ENCODE measurements at places on chromosomes 4 and X. TPM values are rescaled to one million over a fixed set of nuclear protein-coding genes. Genes with fewer than 3 reads are reported as not detected.
A peak's percentile ranks its signal among the peaks of the same experiment; 100 is the strongest.

DNA sequence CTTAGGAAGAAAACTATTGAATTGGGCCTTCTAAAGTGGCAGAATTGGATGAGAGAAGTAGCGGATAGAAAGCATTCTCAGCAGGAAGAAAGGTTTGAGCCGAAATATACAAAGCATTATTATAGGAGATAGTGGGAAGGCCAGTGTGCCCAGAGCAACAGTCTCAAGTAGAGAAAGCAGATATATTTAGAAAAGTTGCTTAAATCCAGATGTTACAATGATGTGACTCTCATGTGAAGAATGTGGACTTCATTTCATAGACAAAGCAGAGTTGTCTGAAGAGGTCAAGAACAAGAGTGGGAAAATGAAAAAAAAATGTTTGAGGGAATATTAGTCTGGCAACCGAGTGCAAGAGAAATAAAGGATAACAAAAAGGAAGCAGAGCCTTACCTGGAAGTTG is 66.9 kb downstream of the SYNPO2 start:
- H3K36me3 ChIP-seq = peaks cover 9% of the 10 kb centered on the region
- no peak overlapping the region for H3K27ac ChIP-seq
- peaks cover 18% of the 10 kb centered on the region for H3K4me1 ChIP-seq
- no peak overlapping the region for H3K4me3 ChIP-seq
- H3K27me3 ChIP-seq = peaks cover 7% of the 10 kb centered on the region
- DNase-seq = no peak

GRCh38 chr4:122830426-122831095 is 3.9 kb downstream of the FGF2 start:
- peaks cover 4% of the 10 kb centered on the region for H3K36me3 ChIP-seq
- H3K4me3 ChIP-seq = no peak overlapping the region
- no peak for DNase-seq
- H3K27ac ChIP-seq = no peak overlapping the region
- peaks cover 22% of the 10 kb centered on the region for H3K4me1 ChIP-seq

GRCh38 chr4:98996056-98996764 is 689 bp downstream of the METAP1 start:
- peaks cover 8% of the 10 kb centered on the region for H3K36me3 ChIP-seq
- peak overlapping the region; percentile 40 for H3K27ac ChIP-seq
- H3K4me3 ChIP-seq = peak overlapping the region; percentile 87
- H3K27me3 ChIP-seq = no peaks in the 10 kb centered on the region
- DNase-seq = no peak

DDX53 gene
- not detected for total RNA-seq

- peaks cover 13% of the 10 kb centered on the region for H3K4me1 ChIP-seq
- DNase-seq = no peak
- H3K4me3 ChIP-seq = peak overlapping the region; percentile 97
- H3K27me3 ChIP-seq = no peaks in the 10 kb centered on the region
These were observed 23.6 kb upstream of the GLOD5 start for GRCh38 chrX:48737940-48738339.

UGT2A1 gene
- not detected for total RNA-seq

DNA sequence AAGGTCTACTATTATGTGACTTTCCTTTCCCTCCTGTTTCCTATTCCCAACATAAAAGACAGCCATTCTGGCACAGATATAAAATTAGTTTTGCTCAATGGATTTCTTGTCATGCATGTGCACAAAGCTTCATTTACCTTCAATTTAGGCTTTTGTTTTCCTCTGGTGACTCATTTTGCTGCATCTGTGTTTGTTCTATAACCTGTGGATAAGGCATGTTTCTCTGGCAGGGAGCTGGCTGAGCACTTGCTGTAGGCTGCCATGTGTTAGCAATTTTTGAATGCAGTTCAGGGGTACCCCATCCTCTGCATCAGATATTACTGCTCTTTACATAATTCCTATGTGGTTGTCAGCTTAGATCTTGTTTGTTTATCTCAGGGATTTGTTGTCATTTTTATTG is 202.8 kb upstream of the GRID2 start:
- no peak for DNase-seq
- no peak overlapping the region for H3K4me3 ChIP-seq
- no peaks in the 10 kb centered on the region for H3K36me3 ChIP-seq
- no peak overlapping the region for H3K27ac ChIP-seq
- no peaks in the 10 kb centered on the region for H3K27me3 ChIP-seq
- peaks cover 12% of the 10 kb centered on the region for H3K4me1 ChIP-seq

APOOL gene
- 26.3 TPM for total RNA-seq

DNA sequence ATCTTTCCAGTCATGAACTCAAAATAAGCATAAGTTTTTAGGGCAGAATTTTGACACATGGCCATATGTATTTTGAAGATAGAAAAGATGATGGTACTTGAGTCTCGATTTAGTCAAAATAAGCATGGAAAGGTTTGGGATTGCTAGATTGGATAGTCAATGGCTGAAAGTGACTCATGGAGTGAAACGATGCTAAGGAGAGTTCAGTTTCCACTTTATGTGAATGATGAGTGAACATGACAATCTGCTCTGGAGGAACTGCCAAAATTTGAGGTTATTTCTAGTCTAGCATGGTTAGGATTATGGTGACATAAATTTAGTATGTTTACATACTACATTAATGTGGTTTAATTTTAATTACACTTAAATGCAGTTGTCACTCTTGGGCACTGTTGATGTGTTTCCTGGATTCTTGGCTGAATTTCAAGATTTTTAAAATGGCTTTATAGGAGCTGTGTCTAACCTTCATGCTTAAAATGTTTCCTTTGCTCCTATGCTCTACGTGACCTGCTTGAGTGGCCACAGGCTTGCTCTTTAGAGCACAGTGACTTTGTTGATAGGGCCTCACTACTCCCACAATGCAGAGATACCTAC is 17.1 kb downstream of the DDX3X start:
- H3K27ac ChIP-seq = peak overlapping the region; percentile 18
- no peaks in the 10 kb centered on the region for H3K27me3 ChIP-seq
- H3K36me3 ChIP-seq = peaks cover 21% of the 10 kb centered on the region
- H3K4me1 ChIP-seq = no peaks in the 10 kb centered on the region
- H3K4me3 ChIP-seq = no peak overlapping the region

- no peak overlapping the region for H3K4me3 ChIP-seq
- peaks cover 25% of the 10 kb centered on the region for H3K36me3 ChIP-seq
- H3K27ac ChIP-seq = peak overlapping the region; percentile 16
These were observed 28.5 kb upstream of the MANBA start for GRCh38 chr4:102789317-102789717.

ZNF732 gene
- total RNA-seq = 2.7 TPM

GRCh38 chr4:94978904-94979303 is 221.1 kb downstream of the BMPR1B start:
- H3K36me3 ChIP-seq = no peaks in the 10 kb centered on the region
- no peaks in the 10 kb centered on the region for H3K27me3 ChIP-seq
- H3K4me3 ChIP-seq = no peak overlapping the region
- peaks cover 23% of the 10 kb centered on the region for H3K4me1 ChIP-seq
- no peak for DNase-seq

GRCh38 chr4:167642250-167642649 is 408.0 kb upstream of the SPOCK3 start:
- H3K27me3 ChIP-seq = no peaks in the 10 kb centered on the region
- no peaks in the 10 kb centered on the region for H3K4me1 ChIP-seq
- DNase-seq = no peak
- no peaks in the 10 kb centered on the region for H3K36me3 ChIP-seq
- H3K27ac ChIP-seq = no peak overlapping the region

MORC4 gene
- total RNA-seq = 28.8 TPM

TMEM35A gene
- 3.0 TPM for total RNA-seq
